ENCODE measurements at places on chromosomes 6 and 20. TPM values are rescaled to one million over a fixed set of nuclear protein-coding genes. Genes with fewer than 3 reads are reported as not detected.

Gene SLC17A2
- not detected for total RNA-seq

Gene GSTA2
- total RNA-seq: not detected

GRCh38 chr6:39850736-39851297, 58.6 kb downstream of the DAAM2 start:
- no peak for DNase-seq

- no peak for DNase-seq
Measured at GRCh38 chr6:145445674-145446073, 289.6 kb downstream of the EPM2A start.

Measured in glomerular endothelial cell (primary cell).